AG08396 (cell line): ENCODE measurements at places on chromosomes 12 and 14.

DNA sequence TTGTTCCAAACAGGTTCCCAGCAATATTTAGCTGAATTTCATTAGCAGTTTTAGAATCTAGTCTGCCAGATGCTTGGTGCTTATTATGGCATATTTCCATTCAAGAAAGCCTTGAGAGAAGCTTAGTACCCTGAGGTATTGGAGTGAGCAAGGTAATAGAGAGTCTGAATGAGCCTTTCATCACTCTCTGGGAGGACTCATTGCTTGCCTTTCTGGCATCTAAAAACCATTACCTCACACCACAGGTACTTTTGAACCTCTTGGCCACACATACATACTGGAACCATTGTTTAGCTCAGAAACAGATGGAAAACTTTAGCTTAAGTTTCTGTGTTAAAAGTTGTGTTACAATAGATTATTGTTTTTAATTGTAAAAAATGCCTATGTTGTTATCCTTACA lies 27.4 kb upstream of the KCNH3 start:
- no peak for DNase-seq

DNA sequence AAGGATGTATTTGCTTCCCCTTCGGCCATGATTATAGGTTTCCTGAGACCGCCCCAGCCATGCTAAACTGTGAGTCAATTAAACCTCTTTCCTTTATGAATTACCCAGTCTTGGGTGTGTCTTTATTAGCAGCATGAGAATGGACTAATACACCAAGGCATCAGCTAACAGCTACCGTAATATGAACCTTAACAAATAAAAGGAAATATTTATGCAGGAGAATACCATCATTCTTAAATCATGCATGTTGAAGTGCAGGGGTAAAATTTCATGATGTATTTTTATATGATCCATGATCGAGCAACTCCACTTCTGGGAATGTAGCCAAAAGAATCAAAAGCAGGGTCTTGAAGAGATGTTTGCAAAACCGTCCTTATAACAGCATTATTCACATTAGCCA lies 379.0 kb downstream of the NPAS3 start:
- DNase-seq: no peak

DNA sequence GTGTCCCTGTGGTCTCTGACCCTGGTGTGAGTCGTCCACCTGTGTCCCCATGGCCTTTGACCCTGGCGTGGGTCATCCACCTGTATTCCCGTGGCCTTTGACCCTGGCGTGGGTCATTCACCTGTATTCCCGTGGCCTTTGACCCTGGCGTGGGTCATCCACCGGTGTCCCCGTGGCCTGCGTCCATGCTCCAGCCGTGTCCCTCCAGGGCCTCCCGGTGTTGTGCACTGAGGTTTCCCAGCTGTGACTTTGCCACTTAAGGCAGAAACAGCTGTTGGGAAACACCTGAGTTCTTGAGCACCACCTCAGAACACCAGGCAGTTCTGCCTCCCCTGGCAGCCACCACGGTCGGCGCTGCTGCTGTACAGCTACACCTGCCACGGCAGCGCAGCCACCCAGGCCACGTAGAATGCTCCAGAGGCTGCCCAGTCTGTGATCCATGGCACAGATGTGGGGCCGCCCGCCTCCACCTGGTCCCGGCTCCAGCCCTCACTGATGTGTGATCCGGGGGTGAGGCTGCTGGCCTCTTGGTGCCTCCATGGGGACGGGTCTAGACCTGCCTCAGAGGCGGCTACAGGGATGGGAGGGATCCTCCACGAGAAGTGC lies 69.1 kb upstream of the GALNT9 start:
- DNase-seq: no peak

GRCh38 chr14:70873627-70874026 lies 33.6 kb upstream of the PCNX1 start:
- DNase-seq: no peak

- peak; percentile 96 for DNase-seq
Measured at GRCh38 chr12:82686168-82687020, at the start of gene TMTC2. Gene TMTC2, plus strand, starts transcription at chr12:82686906.

DNA sequence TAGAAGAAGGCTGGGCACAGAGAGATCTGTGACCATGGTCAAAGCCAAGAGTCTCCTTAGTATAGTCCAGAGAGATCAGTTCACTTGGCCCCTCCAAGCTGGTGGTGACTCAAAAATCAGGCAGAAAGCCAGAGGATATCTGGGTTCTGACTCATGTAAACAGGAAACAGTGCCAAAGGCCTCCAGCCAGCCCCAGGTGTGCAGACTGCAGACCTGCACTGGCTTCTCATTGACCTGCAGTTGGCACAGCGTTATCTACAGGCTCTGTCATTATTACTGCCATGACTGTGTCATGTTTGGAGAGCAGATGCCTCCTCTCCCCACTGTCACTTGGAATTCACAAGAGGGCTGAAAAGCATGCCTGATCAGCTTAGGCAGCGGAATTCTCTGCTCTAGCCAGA lies 295.7 kb upstream of the PRKD1 start:
- peak; percentile 77 for DNase-seq

GRCh38 chr12:113306382-113306781 lies 28.5 kb downstream of the SLC8B1 start:
- DNase-seq: no peak

GRCh38 chr14:88492272-88493089 lies 62.3 kb downstream of the PTPN21 start:
- DNase-seq: peak; percentile 83

DNA sequence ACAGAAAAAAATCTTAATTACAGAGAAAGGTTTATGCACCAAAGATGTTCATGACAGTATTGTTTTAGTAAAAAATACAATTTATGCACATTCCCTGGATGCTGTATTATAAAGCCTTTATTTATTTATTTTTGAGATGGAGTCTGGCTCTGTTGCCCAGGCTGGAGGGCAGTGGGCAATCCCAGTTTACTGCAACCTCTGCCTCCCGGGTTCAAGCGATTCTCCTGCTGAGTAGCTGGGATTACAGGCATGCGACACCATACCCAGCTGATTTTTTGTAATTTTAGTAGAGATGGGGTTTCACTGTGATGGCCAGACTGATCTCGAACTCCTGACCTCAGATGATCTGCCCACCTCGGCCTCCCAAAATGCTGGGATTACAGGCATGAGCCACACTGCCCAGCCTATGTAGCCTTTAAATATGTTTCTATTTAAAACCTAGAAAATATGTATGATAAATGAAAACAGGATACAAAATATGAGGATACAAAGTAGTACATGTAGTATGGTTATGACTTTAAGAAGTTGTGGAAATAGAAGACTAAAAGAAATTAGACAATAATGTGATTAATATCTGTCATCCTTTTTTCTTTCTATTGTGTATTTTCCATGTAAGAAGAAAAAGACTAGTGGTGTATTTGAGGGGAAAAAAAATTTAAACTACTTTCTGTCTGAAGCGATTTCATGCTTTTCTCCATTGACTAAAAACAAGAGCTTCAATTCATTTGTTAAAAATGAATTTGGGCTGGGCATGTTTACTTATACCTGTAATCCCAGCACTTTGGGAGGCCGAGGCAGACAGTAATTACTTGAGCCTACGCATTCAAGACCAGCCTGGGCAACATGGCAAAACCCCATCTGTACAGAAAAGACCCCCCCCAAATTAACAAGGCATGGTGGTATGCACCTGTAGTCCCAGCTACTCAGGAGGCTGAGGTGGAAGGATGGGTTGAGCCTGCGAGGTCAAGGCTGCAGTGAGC lies 13.1 kb downstream of the ATF1 start:
- DNase-seq: no peak

- DNase-seq: no peak
Measured at GRCh38 chr14:25101276-25101675, 51.3 kb upstream of the STXBP6 start.

GRCh38 chr12:85733221-85733840 lies 102.9 kb downstream of the RASSF9 start:
- DNase-seq: no peak

DNA sequence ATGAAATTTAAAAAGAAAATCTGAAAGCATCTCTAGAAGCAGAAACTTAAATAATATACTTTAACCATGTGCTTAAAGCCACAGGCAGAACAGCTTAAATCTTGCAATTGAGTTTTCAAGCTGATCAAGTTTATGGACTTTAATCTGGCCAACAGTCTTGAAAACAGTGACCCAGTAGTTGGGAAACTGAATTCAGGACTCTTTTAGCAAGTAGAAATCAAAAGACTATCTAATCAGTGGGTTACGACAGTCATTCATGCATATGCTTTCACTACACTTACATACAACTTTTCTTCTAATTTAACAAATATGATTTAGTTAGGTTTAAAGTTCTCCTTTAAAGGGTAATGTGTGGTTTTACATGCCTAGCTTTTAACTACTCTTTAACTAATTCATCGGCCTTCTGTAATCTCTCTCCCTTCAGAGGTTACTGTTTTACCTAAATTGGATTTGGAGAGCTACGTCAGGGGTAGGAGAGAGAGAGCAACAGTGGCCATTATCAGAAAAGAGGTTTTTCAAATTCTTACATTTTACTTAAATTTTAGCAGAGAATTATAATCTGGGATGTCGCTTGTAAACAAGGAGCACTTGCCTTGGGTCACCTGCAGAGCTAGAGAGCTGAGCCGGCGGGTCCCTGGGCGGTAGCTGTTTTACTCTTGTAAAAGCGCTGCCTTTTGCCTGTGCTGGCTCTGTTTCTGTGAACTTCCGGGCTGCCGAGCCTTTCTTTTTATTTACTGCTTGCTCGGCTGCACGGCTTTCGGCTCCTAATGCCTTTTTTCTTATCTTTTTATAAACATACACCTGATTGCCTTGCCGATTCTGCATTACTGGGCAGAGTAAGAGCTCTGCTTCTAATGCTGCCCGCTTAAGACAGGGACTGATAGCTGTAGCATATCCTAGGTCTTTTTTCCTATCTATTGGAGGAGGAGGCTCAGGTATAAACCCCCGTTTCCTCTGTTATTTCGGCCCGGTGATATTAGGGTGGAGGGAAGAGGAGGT lies 17.4 kb upstream of the LYZ start:
- no peak for DNase-seq

- peak; percentile 79 for DNase-seq
Measured at GRCh38 chr14:69059658-69060623, 80.8 kb upstream of the ACTN1 start.

- peak; percentile 32 for DNase-seq
Measured at GRCh38 chr14:92553438-92553837, 39.9 kb downstream of the RIN3 start.

GRCh38 chr12:50112456-50113218 lies 601 bp downstream of the COX14 start:
- DNase-seq: peak; percentile 54

DNA sequence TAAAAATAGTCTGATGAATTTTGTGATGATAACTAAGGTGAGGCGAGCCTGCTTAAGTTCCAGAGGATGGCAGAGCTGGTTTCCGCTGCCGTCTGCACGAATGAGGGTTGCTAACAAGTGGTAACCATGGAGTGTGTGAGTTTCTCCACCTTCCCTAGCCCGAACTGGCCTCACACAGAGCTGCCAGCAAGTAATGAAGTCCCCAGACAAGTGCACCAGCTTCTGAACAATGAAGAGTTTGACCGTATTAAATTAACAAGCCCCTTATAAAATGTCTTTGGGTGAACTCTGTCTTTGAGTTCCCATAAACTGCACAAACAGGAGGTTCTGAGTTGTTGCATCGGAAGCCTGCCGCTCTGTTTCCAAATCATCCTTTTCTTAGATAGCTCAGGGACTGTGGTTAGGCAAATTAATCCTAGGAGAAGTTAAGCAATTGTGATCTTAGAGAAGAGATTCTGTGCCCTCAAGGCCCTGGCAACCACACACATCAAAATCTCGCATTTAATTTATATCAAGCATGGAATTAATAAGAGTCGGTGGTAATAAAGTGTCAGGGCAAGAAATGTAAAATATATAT lies 274.1 kb upstream of the DAAM1 start:
- DNase-seq: no peak

GRCh38 chr14:24828486-24828885 lies 194.5 kb upstream of the GZMB start:
- DNase-seq: no peak

GRCh38 chr12:27958675-27959074 lies 13.9 kb downstream of the PTHLH start:
- DNase-seq: no peak

DNA sequence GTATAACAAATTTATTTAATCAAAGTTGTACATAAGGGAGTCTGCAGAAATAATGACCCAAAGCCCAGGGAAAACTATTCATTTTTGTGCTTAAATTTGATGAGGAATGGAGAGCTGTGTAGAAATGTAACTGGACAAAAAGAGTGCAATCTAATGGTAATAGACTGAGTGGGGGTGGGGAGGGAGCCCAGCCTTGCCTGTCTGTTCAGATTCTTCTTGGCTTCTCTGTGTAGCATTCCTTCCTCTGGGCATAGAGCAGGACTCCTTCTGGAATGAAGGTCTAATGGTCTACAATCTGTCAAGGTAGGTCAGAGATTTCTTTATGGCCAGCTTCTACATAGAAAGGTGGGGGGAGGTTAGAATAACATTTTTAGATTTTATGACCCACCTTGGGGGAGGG lies 126.1 kb downstream of the SYT10 start:
- no peak for DNase-seq

DNA sequence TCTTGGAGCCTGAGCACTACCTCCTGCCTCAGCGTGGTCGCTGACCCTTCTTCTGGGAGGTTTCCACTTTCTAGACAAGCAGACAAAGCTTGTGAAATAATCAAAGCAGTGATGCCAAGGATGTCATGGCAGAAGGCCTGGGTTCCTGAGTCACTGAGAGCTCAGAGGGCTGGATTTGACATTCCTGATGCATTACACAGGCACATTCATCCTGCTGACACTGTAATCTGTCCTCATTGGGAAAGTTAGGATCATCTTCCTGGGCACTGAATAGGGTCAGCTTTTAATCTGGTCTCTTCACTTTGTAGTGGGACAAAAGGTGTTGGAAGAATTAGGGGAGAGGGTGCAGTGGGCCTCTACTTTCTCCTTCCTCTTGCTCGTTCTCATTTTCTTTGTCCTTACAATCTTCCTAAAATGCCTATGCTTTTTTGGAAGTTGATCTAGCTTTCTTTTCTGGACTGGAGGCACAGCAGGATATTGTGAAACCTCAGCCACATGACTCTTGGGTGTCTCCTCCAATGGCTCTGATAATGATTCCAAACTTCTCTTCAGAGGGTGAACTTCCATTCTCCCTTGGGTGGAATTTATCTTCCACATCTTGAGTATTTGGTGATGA lies 29.6 kb downstream of the EEA1 start:
- DNase-seq: peak; percentile 82
